Activated CD4-positive, CD25-positive, alpha-beta regulatory T cell treated with anti-CD3 and anti-CD28 coated beads, Interleukin-2, amount 50 U/mL, for 16 hours (primary cell): ENCODE measurements at places on chromosomes 6 and 20.

DNA sequence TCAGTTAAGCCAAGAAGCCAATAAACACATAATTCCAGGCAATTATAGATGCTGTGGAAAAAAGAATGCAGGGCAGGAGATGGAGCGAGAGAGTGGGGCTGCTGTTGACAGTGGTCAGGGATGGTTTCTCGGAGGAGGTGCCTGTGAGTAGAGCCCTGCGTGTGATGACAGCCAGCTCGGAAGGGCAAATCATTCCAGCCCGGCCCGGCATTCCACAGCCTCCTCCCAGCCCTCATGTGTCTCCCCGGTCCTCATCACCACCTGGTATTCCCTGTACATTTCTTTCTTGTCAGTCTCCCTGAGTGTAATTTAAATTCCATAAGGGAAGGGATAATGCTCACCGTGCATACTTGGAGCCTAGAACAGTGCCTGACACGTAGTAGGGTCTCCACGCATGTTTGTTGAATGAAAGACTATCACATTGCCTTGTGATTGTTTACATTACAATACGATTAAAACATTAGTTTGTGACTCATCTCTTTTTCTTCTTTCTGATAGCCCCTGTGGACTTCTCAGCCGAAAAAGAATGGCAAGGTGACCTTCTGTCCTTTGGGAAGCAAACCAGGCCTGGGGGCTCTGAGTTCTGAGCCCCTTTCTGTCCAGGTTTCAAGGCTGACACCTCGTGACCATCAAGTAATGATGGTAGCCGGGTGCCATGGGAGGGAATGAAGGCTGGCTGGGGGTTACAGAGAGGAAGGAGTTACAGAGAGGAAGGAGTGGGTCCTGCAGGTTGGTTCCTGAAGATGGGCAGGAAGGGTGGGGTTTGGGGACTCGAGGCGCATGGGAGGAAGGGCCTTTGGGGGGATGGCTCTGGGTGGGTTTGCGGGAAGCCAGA lies 379.5 kb upstream of the SULF2 start:
- DNase-seq, result no peak

- no peak for DNase-seq
Observed at GRCh38 chr6:10837622-10837994, 731 bp downstream of the MAK start.

- no peak for DNase-seq
Observed at GRCh38 chr20:2114990-2115681, 13.5 kb downstream of the STK35 start.

DNA sequence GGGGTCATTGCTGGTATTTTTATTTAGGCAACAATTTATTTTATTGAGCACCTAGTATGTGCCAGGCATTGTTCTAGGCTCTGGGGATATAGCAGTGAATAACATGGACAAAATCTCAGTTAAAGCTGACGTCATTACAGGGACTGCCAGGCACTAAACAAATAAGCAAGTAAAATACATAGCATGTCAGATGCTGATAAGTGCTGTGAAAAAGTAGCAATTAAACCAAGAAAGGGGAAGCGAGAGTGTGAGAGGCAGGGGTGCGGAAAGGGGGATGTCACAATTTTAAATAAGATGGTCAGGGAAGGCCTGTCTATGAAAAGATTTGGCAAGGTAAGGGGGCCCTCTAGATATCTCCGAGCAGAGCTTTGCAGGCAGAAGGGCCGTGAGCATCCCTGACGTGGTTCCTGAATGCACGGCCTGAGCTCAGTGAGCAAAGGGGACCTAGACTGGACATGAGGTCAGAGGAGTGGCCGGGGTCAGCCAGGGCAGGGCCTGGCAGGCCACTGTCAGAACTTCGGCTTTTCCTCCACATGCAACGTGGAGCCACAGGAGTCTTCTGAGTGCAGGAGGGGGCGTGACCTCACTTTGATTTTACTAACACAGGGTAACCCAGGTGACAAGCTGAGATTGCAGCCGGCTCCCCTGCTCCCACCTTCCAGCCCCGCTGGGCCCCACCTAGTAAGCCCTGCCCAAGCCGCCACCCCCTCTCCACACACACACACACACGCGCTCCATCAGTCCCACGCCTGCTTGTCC lies 24.2 kb upstream of the SIRPA start:
- DNase-seq, result no peak

DNA sequence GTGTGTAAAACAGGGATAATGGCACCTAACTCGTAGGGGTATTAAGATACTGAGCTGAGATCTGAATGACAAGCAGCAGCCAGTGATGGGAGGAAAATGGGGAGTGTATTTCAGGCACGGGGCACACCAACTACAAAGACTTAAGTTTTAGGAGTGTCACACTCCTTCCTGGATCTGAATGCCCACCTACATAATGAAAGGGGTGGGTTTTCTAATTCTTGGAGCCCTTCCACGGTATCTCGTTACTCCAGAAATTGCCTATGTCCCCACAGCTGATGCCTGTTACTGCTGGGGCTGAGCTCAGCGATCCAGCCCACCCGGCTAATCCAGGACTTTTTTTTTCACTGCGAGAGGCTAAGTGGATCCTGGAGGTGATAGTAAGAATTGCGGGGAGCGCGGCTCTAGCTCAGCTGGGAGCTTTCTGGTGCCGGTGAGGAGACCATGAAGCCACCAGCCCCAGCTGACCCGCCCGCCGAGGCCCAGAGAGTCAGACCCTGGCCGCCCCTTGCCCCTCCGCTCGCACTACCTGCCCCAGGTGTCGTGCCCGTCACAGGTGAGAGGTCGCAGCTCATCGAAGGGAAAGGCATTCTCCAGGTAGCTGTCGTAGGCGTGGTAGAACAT lies 727 bp downstream of the EDEM2 start:
- DNase-seq, result no peak

- DNase-seq, result no peak
Observed at GRCh38 chr6:5398530-5398929, 137.2 kb downstream of the FARS2 start.

- no peak for DNase-seq
Observed at GRCh38 chr6:119521251-119521650, 171.7 kb upstream of the MAN1A1 start.

- DNase-seq, result no peak
Observed at GRCh38 chr20:1500496-1500895, 9.3 kb upstream of the SIRPB2 start.

DNA sequence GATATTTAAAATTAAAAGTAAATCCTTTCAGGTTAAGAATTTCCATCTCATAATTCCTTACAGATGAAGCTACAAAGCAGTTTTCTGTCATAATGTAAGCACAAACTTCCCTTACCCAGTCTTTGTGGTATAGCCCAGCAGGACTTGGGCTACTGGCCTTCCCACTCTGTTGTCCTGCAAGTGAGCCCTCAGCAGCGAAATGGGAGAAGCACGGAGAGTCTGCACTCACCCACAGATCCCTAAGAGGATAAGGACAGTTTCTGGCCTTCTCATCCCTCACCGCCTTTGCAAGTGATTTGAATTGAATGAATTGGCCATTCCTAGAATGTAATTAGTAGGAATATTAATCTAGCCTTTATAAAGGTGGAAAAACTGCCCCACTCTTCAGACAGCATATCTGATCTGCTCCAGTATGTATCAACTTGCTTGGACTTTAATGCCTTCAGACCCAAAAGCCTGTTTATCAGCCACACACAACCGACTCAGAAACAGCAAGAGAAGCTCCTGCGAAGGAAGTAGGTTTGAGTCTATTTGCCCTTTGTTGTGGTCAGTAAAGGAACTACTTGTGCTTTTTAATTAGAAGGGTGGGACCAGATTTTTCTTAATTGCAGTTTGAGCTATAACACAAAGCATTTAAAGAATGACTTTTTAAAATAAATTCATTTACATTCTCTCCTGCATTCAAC lies 29.9 kb upstream of the PRDM1 start:
- DNase-seq, result no peak

DNA sequence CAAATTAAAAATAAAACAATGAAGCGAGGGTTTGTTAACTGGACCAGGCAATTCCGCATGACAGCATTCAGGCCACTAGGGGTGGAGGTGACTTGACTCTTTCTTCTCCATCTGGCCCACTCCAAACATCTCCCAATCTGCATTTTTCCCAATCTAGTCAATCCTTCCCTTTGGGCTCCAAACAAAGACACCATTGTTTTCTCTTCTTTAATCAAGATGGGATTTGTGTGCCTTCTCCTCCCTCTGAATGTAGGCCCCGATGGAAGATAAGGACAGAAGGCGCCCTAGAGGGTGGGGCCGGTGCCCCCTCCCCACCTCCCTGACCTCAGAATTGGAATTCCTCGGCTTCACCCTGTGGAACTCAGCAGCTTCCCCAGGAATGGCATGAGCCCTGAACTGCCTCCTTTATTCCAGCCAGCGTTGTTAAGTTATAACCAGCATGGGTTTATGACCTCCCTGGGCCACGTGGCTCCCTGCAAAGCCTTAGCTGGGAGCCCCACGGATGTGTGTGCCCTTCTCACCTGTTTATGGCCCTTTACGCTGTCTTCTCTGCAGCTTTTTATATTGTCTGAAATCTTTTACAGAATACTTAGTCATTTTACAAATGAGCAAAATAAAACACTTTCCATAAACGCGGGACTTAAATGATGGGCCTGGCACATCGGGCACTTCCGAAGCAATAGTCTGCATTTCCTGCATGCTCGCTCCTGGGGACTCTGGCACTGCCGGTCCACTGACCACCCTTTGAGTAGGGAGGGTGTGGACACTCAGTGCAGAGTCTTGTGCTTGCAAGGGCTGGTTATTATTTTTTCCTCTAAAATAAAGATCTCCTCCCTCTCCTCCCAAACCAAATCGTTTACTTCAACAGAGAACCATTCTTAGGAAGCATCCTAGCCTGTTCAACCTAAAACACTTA lies 24.5 kb downstream of the OVOL2 start:
- no peak for DNase-seq

- no peak for DNase-seq
Observed at GRCh38 chr6:2166717-2167116, 78.7 kb downstream of the GMDS start.

DNA sequence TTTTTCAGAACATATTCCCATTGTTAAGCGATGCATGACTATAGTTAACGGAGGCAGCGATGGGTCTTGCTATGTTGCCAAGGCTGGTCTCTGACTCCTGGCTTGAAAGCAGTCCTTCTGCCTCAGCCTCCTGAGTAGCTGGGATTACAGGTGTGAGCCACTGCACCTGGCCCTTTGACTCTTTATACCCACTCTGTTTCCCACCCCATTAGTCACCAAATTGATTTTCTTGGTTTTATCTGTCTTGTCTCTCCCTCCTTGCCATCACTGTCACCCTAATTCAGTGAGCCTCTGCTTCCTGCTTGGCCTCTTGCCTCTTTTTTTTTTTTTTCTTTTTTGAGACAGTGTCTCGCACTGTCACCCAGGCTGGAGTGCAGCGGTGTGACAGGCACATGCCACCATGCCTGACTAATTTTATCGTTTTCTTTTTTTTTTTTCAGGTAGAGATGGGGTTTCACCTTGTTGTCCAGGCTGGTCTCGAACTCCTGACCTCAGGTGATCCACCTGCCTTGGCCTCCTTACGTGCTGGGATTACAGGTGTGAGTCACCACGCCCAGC lies 31.3 kb downstream of the ZFAND3 start:
- DNase-seq, result no peak

- no peak for DNase-seq
Observed at GRCh38 chr20:20663841-20664240, 48.6 kb downstream of the RALGAPA2 start.

DNA sequence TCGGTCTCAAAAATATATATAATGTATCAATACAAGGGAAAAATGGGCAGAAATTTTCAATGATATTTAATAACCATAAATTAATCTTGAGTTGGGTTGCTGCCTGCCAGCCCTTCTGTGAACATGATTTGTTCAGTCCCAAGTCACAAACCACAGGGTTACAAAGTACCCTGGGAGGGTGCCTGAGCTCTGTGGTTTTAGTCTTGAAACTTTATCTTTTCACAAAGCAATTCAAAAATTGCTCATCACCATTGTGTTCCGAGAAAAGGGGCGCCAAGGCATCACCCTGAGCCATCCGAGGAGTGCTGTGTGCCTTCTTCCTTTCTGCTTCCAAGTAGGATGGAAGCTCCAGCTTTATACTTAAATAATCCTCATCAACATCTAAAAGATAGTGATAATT lies 141.6 kb upstream of the AKAP12 start:
- no peak for DNase-seq

DNA sequence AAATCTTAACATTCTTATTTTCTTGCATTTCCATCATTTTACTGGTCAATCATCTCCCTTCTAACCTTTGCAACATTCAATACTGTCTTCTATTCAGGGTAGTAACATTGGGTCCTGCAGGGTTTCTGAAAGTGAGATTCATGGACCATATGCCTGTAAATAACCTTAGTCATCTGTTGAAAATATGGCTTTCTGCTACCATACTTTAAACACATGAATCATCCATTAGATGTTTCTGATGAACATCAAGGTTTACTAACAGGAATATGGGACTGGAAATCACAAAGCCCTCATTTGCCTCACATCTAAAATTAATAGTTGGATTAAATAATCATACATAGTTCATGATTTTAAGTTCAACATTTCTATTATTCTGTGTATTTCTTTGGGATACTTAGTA lies 475.9 kb upstream of the MARCKS start:
- DNase-seq, result no peak

DNA sequence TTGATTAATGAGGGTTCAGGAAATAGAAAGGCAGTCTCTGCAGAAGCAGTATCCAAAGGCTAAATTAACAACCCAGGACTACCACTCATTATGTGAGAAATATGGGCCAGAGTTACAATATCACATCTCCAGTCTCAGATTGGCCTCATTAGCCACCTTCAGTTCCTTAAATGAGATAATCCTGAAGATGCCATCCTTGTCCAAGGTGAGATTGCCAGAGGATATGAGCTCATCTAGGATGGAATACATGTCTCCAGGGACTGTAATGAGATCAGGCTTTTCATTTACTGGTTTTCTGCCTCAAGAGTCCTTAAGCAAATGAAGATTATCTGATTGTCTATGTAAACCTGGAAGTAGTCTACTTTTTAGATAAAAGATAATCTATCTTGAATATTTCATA lies 196.3 kb downstream of the FUT9 start:
- no peak for DNase-seq

GRCh38 chr20:50478162-50478990 lies 31.8 kb upstream of the PTPN1 start:
- DNase-seq, result peak; percentile 52

DNA sequence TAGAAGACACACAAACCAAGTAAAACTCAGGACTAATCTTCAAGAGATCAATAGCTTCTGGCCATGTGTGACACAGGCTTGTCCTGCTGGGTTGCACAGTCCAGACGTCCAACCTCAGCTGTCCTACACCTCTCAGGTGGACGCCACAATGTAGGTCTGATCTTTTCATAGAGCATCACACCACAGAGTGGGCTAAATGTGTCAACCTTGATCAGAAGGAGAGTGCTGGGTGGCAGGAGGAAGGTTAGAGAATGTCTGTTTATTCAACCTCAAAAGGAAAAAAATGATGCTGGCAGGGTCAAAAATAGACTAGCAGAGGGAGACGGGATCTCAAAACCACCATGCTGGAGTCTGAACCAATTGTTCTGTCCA lies 41.7 kb downstream of the GFOD1 start:
- no peak for DNase-seq

DNA sequence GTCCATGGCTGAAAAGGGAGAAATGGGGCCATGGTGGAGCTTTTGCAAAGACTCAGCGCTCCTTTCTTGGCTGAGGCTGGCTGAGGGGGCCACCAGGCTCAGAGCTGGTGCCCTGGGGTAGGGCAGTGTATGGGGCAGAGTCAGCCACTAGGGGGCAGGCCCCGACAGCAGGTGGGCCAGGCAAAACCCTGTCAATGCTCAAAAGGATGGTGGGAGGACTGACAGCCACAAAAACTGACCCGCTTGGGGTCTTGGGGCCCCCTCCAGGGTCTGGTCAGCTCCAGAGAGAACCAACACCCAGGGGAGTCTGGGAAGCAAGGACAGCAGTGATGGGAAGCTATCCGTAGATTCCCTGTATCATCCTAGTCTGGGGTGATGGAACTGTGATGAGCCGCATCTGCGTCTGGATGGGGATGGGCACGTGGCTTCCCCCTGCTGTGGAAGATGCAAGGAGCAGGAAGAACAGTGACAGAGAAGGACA lies 306.9 kb downstream of the DHX35 start:
- DNase-seq, result no peak
